Liver (tissue), 10 donors: ENCODE measurements at places on chromosomes 5 and 9. TPM values are rescaled to one million over a fixed set of nuclear protein-coding genes. Genes with fewer than 3 reads are reported as not detected.

DNA sequence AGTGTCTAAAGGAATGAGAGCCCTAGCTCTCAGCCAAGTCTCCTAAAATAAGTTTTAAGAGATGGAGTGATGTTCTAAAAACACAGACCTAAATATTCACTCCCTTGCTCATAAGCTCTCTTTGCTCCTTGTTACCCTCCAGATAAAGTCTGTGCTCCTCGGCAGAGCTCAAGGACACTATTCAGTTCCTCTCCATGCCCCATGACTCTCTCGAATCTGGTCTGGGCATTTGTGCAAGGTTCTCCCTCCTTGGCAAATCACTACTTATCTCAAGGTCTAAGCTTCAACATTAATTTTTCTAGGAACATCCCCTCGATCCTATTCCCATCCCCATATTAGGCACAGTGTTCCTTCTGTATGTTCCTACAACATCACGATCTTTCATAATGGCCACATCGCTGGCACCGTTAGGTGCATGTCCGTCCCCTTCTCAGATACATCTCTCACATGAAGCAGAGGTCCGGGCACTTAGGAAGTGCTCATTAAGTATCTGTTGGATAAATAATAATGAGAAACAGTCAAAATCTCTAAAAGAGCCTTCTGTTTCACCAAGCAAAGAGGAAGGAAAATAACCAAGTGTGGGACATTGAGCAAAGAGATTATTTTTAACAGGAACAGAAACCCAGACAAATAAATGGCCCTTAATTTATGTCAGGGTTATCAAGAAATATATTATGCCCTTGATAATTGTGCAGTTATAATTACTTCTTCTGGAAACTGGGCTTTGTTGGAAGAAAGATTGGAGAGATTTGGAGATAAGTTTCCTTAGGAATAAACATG, 85.9 kb upstream of the HTR4 start:
- H3K36me3 ChIP-seq: no peaks in the 10 kb centered on the region
- no peaks in the 10 kb centered on the region for H3K27me3 ChIP-seq
- H3K4me3 ChIP-seq: no peak overlapping the region
- H3K4me1 ChIP-seq: peaks cover 54% of the 10 kb centered on the region

GRCh38 chr9:37910271-37910670, 6.3 kb upstream of the SLC25A51 start:
- no peak overlapping the region for H3K4me3 ChIP-seq
- no peak overlapping the region for H3K27ac ChIP-seq
- H3K27me3 ChIP-seq: no peaks in the 10 kb centered on the region
- H3K36me3 ChIP-seq: no peaks in the 10 kb centered on the region

SPINK6 gene
- not detected for total RNA-seq

SLC46A2 gene
- 0.17 TPM for total RNA-seq

RBM22 gene
- 19.7 TPM for total RNA-seq
